WERI-Rb-1 (cell line): ENCODE measurements at places on chromosomes 6 and 20.

DNA sequence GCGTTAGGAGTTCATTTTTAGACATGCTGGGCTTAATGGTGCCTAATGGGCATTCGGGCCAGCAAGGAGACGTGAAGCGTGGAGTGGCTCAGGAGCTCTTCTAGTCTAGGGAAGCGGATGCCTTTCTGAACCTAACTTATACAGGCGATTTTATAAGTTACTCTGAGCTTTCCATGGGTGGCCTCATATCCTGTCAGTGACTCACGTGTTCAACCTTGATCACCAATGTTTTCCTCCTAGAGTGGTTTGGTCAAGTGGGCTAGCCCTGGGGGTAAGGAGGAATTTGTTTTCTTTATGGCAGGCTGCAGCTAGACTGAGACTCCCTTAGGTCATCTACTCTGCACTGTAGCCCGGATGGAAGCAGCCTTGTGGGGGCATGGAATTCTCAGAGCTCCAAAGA, 52.1 kb downstream of the PLAGL1 start:
- no peak for DNase-seq

GRCh38 chr20:46252352-46253091, 55.8 kb downstream of the CDH22 start:
- DNase-seq: no peak

GRCh38 chr20:41692479-41693135, 74.4 kb upstream of the CHD6 start:
- peak; percentile 92 for DNase-seq

DNA sequence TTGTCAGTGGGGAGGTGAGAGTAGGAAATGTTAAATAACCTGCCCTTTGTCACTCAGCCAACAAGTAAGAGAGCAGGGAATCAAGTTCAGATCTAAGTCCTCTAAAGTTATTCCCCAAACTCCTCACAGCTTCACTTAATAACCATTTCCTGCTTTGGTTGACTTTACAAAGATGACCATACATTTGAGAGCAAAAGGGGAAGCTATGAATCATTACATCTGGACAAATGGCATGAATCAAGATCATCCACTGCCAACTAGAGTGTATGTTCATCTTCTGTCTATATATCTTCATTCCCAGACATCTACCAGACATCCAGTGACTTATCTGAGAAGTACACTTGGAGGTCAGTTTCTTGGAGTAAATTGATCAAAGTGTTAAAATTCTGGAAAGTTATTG, 15.1 kb upstream of the HIVEP2 start:
- DNase-seq: no peak

GRCh38 chr20:16955462-16955861, 207.3 kb downstream of the OTOR start:
- no peak for DNase-seq

DNA sequence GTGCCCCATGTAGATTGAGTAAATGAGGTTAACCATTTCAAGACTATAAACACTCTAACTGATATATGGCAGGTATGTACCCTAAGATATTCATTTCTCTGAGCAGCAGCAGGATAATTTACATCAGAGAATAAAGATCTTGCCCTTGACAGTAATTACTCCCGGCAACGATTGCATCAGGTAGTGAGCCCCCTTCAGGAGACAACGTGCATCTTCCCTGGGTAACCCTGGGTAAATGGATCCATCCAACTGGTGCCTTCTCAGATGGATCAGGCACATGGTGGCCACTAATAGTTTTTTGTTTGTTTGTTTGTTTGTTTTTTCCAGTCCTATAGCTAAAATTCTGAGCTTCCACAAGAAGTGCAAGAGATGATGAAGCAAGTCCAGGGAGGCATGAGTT, 469.4 kb upstream of the SLC35B3 start:
- DNase-seq: peak; percentile 46

DNA sequence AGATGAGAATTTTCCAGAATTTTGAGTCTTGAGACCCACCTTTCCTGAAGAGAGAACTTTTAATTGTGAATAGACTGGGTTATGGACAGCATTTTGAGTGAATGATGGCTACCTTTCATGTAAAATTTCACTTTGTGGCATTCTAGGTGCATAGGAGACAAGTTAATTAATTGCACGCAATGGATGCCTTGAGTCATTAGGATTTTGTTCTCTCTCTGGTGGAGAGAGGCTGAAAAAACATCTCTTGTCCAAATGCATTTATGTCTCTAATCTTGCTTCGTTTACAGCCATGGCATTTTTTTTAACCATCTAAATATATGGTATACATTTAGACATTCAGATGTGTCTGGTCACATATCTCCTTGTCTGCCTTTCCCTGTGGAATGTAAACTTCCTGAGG, 3.1 kb downstream of the RHAG start:
- DNase-seq: no peak

GRCh38 chr6:167946007-167946406, 51.5 kb upstream of the KIF25 start:
- no peak for DNase-seq

- peak; percentile 35 for DNase-seq
These were observed 4.8 kb downstream of the GSTA3 start for GRCh38 chr6:52904562-52905279.

DNA sequence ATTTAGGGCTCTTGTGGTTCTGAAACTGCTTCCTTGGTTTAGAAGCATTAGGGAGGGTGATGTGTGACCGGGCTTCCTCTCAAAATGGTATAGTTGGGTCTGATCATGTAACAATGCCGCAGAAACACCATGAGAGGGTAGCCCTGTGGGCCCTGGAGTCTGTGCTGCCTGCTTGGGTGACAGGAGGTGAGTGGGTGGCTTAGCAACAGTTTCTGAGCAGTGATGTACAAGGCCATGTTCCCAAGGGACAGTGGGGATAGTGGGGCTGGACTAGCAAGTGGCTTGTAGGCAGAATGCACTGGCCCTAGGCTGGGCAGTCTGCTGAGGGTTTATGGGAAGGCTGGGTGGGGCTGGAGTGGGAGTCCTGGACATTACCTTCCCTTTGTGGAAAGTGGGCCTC, 106.9 kb upstream of the MYL9 start:
- DNase-seq: no peak

- peak; percentile 59 for DNase-seq
These were observed 95.1 kb upstream of the OLIG3 start for GRCh38 chr6:137589067-137589848.

- no peak for DNase-seq
These were observed 840.0 kb downstream of the C6orf118 start for GRCh38 chr6:164469276-164469949.

GRCh38 chr20:51135926-51136715, 113.2 kb upstream of the KCNG1 start:
- DNase-seq: no peak

DNA sequence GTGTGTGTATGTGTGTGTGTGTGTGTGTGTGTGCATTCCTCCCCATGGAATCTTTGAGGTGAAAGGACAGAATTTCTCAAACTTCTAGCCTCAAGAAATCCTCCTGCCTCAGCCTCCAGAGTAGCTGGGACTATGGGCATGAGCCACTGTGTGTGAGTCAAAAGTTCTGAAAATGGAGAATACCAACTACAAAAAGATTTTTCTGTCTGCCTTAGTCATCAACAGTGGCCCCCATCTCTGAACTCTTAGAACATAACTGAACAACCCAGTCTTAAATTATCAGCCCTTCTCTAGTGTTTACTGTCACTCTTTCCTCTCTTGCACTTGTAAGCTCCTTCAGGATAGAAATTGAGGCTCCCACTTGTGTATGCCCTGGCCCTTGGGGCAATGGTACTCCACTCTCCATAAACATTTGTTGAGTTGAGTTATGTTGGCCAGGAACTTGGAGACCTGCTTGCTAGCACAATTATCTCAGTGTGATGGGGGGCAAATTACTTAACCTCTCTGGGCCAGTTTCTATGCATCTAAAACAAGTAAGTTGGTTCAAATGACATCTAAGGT, 35.3 kb upstream of the CLIC5 start:
- DNase-seq: no peak

- no peak for DNase-seq
These were observed 34.1 kb upstream of the TBC1D7 start for GRCh38 chr6:13362412-13362811.

- peak; percentile 77 for DNase-seq
These were observed at the start of gene ZBTB2 for GRCh38 chr6:151391471-151392413. TSS of gene ZBTB2 (minus strand) at chr6:151391559. CDS start at chr6:151373637, 17,922 bp downstream.

GRCh38 chr6:6588064-6588923, at the start of gene LY86:
TSS of gene LY86 (plus strand) at chr6:6588720. CDS start at chr6:6588735, 15 bp downstream.
- no peak for DNase-seq

- DNase-seq: no peak
These were observed 6.8 kb upstream of the TFAP2D start for GRCh38 chr6:50706575-50706974.

DNA sequence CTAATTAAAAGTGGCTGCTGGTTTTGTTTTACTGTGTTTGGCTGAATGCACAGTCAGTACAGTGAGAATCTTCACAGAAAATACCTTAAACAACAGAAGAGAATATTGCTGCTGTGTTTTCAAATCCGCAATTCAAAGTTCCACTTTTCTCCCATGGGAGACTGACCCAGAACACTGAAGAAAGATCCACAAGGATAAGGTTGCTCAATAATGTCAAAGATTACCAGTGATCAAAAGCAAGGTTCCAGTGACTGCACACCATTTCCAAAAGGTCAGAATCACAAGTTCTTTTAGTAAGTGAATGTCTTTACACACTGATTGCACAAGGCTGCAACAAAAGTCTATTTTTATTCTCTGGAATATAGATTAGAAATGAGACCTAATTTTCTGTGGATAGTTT, 82.3 kb downstream of the EPHA7 start:
- DNase-seq: no peak

GRCh38 chr6:169371344-169372127, 117.9 kb upstream of the THBS2 start:
- no peak for DNase-seq

DNA sequence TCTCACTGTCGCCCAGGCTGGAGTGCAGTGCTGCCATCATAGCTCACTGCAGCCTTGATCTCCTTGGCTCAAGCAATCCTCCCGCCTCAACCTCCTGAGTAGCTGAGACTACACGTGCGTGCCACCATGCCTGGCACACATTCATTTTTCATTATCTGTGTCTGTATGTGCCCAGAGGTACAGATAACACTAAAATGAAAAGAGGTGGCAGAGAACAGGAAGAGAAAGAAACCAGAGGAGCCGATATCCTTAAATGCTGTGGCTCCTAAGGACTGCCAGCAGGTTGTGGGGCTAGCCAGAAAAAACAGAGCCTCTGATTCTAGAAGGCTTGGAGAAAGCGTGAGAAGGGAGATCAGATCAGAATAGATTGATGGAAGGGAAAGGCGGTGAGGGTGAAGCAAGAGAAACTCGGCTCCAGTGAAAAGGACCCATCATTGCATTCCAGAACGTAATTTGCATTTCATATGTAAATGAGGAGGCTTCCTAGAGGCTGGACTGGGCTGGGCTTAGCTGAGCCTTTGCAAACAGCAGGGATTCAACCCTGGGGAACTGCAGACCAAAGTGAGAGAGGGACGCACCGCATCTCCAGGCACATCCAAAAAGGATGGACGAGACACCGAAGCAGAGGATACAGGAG, 64.2 kb downstream of the GCNT2 start:
- no peak for DNase-seq

GRCh38 chr20:18739751-18740166, 73.8 kb upstream of the SCP2D1 start:
- no peak for DNase-seq

DNA sequence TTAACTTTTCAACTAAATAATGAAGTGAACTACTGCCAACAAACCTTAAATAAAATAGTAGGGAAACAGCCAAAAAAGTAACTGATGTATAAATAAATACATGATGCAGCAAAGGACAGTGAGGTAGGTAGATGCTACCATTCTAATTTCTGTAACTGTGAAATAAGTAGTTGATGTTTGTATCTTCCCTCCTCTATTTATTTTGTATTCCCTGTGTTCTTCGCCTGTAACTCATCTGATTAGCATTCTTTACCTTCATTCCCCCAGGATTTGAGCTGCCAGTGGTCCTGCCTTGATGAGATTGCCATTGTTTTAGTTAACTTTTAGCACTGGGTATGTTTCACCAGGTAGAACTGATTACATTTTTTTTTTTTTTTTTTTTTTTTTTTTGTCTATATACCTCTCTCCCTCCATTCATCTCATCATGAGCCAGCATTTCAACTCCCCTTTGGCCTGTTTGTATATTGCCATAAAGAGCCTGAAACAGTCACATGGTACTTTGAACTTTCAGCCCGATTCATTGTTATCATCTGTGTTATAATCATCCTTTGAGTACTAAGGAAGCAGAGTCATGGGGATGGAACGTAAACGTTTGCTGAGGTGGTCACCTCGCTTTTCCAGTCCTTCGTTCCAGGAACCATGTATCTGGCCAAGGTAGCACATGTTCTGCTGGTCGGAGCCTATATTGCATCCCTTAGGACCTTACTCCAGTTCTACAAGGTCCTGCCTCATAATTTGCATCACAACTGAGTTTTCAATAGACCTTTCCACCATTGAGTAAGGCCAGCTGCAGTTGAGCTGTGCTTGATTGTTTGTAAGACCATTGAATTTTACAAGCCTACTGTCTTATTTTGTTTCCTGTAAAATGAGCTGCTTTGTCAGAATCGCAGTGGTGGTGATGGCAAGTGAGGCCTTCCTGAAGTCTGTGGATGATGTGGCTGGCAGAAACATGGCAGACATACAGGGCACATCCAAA, 107.6 kb downstream of the JAG1 start:
- no peak for DNase-seq

DNA sequence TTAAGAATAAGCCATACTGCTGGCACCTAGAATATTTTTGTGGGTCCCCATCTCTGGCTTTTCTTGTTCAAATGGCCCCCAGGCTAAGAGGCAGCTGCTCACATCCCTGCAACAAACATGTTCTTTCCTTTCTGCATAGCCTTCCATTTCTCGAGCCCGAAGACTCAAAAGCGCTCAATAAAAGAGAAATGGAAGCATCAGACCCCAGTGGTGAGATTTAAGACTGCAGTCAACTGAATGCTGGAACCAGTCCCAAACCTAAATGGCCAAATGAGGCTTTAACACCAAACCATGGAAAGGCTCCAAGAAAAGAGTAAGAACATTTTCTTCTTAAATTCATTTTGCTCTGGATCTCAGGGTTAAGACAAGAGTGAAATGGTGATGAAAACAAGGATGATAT, 122.1 kb upstream of the TRAF3IP2 start:
- no peak for DNase-seq

DNA sequence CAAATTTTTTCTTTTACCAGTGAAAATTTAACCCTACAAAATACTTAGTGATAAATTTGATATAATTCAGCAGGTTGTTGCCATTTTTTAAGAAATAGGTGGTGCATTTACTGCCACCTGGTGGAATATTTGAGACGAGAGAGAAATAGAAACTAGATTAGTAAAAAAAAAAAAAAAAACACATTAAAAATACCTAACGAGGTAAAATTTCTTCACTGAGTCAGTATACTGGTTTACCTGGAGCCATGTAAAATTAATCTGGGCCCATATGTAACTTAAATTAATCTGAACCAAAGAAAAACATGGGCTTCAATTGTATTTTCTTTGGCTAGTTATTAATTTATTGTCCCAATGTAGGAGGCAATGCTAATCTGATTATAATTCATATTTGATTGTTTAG, 520.8 kb downstream of the EPM2A start:
- DNase-seq: no peak

DNA sequence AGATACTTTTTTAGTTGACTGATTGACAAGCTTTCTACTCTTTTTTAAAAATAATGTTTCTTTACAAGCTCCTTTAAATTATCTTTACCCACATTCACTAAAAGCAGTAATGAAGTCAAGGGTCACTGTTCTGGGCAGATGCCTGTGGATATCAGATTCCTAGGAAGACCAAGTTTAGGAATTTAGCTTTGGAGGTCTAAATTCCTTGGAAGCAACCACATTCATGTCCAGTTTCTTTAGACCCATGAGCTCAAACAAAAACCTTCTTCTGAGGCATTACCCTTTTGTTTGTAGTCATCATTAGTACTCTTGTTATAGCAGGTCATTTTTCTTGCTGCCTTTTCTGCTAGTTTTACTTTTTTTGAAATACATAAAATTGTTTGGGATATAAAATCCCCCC, 462.9 kb upstream of the JAG1 start:
- DNase-seq: no peak
